Myocyte (in vitro differentiated cells): ENCODE measurements at places on chromosomes 11 and 22.

DNA sequence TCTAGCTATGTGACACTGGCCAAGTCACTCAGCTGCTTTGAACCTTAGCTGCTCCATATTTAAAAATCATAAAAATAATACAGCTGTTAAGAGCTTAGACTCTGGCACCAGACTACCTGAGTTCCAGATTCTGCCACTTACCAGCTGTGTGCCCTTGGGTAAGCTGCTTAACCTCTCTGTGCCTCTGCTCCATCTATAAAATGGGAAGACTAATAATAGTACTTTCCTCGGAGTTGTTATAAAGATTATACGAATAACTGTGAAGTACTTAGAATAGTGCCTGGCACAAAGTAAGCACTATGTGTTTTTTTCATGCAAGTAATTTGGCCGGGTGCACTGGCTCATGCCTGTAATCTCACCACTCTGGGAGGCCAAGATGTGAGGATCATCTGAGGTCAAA lies 1.4 kb downstream of the HDHD5 start:
- no peak for DNase-seq

DNA sequence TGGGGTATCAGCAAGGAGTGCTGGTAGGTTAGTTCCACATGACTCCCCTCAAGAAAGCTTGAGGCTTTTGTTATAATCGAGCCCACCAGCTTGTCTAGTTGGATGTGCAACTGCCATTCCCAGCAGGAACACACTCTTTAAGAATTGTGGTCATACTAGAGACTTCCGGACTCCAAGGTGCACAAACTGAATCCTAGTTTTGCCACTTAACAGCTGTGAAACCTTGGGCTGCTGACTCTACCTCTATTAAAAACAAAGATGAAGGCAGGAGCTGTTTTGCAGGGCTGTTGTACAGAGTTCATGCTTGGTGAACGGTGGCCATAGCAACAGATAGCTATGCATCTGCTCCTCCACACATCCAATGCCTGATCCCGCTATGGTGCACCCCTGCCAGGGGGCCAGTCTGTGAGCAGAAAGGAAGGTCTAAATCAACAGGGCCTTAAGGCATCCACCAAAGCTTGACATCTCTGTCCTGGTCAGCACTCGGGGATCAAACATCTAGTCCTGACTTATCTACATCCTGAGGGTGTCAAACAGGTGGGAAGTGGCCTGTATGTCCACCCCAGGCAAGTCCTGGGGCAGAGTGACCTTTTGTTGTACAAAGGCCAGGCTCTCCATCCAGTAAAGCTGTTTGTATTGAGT lies 36.4 kb downstream of the DKK3 start:
- DNase-seq = no peak

- no peak for DNase-seq
These were observed 30.1 kb downstream of the KCNC1 start for GRCh38 chr11:17764446-17765218.

GRCh38 chr22:44871782-44872181 lies 119.4 kb downstream of the ARHGAP8 start:
- DNase-seq = no peak

DNA sequence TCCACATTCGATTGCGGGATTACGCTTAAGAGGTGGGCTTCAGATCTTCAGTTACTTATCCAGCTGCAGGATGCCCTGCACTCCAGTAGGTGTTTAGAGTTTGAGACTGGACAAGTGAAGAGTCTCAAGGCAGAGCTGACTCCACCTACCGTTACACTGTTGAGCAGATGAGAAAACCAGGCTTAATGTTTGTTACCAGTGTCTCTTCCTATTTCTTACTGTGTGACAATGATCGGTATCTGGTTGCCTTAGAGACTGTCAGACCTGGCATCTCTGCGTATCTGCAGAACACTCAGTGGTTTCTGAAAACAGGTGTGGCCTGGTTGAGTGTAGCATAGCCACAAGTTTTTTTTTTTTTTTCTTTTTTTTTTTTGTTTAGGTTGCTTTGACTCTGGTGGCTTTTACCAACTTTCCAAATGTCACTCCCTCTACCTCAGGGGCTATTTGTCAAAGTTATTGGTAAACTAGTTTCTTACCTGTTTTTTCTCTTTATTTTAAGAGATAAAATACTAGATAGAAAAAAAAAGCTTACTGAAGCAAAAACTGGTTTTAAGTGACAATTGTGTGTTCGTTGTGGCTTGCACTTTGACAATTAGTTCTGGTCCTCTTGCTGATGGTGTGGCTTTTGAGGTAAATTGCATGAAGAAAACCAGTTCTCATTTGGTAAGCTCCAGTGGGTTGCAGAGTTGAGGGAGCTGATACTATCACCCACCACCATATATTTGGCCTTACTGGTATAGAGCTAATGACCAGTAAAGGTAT lies 284.8 kb downstream of the ETS1 start:
- peak; percentile 27 for DNase-seq
